ENCODE measurements at places on chromosomes 7 and 10.

DNA sequence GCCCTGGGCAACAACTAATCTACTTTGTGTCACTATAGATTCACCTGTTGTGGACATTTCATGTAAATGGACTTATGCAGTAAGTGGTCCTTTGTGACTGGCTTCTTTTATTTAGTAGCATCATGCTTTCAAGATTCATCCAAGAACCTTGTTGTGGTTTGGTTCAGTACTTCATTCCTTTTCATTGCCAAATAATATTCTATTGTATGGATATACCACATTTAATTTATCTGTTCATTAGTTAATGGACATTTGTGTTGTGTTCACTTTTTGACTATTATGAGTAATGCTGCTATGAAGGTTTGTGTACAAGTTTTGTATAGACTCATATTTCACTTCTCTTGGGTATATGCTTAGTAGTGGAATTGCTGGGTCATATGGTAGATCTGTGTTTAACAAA, 27.8 kb downstream of the BPGM start:
- DNase-seq = no peak

GRCh38 chr7:73844848-73845460, 2.6 kb upstream of the METTL27 start:
- no peak for DNase-seq

GRCh38 chr7:51158211-51158610, 158.4 kb downstream of the COBL start:
- DNase-seq = no peak

- DNase-seq = no peak
Observed at GRCh38 chr7:85693326-85693725, 506.5 kb upstream of the SEMA3D start.

DNA sequence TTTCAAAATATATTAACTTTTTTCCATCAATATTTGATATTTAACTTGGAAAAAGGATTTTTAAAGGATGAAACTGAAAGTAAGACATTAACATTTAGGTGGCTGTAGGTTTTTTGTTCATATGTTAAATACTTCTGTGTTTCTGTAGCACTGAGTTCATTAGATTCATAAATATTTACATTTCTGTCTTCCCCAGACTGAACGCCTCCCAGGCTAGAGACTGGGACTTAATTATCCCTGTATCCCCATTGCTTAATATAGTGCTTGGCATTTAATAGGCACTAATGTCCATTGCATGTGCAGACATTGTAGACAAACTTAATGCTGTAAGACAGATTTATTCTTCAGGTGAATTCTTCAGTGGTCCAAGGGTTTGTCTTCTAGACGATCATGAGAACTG, 7.4 kb downstream of the PTPN12 start:
- no peak for DNase-seq

DNA sequence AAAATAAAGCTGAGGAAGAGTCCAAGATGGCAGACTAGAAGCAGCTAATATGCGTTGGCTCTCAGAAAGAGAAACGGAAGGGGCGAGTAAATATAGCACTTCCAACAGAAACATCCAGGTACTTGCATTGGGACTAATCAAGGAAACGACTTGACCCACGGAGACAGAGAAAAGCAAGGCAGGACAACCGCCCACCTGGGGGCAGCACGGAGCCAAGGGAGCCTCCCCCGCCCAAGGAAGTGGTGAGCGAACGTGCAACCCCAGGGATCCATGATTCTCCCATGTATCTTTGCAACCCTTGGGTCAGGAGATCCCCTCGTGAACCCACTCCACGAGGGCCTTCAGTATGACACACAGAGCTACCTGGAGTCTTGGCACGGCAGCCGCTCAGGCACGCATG, 45.4 kb upstream of the GRM3 start:
- DNase-seq = no peak

DNA sequence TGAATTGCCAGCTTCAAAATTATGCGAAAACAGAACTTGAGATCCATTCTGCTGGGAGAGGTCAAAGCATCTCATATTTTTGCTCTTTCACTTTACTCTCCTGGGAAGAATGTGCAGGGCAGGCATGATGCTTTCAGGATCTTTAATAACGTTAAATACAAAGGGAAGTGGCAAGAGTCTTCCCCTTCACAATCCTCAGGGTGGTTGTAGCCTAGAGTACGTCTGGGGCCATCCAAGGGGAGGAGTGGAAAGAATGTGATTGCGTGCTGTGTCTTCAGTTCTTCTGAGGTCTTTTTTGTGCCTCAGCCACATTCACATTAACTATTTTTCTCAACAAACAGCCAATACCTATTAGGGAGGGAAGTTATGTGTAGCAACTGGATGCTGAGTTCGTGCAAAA, 207.3 kb downstream of the HGF start:
- no peak for DNase-seq

DNA sequence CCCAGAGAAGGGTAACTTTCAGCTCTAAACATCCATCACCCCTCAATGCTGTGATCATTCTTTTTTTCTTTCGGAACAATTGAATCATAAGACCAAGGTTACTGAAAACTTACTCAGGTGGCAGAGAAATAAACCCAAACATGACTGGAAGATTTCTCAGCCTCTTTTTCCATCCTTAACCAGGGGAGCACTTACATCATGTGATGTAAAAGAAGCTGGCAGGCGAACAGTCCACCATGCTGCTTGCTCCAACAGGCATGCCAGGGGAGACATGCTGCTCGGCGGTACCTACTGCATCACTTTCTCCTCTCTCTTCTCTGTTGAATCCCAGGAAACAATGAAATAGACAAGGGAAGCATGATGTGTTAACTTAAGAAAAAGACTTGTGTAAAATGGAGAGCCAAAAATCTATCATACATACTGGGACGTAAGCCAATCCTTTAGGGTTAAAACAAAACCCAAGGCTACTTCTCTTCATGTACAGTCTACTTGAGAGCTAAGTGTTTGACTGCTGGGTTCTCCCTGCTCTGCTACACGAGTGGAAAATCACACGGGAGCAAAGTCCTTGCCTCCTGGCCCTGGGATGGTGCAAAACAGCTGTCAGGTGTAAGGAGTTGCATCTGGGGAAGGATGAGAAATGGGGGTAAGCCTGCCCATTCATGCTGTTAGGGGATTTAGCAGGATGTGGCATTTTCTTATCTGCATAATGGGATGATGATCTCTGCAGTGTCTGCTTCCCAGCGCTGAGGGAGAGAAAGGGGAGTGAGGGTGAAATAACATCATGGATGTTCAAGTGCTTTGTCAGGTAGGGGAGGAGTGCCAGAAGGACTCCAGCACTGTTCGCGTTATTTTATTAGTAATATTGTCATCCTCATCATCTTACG, 64.3 kb upstream of the ZNF438 start:
- DNase-seq = no peak

GRCh38 chr10:105189463-105189800, 548.3 kb downstream of the SORCS3 start:
- no peak for DNase-seq

- DNase-seq = no peak
Observed at GRCh38 chr7:81161451-81162075, 242.7 kb upstream of the SEMA3C start.

GRCh38 chr7:100482728-100483089, 1.0 kb upstream of the NYAP1 start:
- DNase-seq = no peak

- DNase-seq = no peak
Observed at GRCh38 chr7:159027789-159028507, 116.7 kb downstream of the VIPR2 start.

GRCh38 chr10:6083523-6084475, 5.0 kb upstream of the RBM17 start:
- no peak for DNase-seq

- no peak for DNase-seq
Observed at GRCh38 chr10:32412499-32412853, 33.5 kb upstream of the CCDC7 start.

GRCh38 chr7:111729483-111729882, 167.2 kb upstream of the IMMP2L start:
- DNase-seq = no peak

DNA sequence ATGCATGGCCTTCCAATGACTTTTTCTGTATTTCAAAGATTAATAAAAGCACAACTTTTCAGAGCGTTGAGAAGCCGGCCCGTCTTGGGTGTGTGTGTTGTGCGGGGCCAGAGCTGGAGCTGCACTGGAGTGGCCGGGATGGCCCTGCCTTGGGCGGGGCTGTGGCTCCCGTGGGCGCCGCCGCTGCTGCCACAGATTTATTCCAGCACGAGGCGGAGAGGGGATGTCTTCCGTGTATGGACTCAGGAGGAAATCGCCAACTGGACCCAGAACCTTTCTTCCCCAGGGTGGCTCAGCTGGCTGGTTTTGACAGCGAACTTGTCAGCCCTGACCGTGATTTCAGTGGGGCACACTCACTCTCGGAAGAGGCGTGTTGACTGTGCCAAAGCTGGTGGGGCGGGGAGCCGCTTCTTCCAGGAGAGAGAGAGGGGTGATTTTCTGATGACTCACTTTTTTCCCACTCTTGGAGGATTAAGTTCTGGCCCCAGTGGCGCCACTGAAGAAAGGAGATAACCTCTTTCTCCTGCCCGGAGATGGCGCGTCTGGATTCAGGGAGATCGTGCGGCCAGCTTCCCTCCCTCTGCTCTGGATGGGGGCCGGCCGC, 72.4 kb downstream of the DNAJB6 start:
- DNase-seq = no peak

GRCh38 chr7:26508481-26508880, 216.8 kb downstream of the SNX10 start:
- DNase-seq = no peak
